ENCODE measurements at places on chromosomes 6 and 20. TPM values are rescaled to one million over a fixed set of nuclear protein-coding genes. Genes with fewer than 3 reads are reported as not detected.

DNA sequence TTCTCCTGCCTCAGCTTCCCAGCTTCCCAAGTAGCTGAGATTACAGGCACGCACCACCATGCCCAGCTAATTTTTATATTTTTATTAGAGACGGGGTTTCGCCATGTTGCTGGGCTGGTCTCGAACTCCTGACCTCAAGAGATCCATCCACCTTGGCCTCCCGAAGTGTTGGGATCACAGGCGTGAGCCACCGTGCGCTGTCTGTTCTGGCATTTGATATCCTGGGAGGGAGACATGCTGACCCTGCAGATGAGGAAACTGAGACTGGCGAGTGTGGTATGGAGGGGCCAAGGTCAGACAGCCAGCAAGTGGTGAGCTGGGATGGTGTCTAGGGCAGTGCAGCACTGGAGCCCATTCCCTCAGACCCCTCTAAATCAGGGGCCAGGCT is 44.6 kb downstream of the SRC start:
- no peaks in the 10 kb centered on the region for H3K36me3 ChIP-seq
- no peaks in the 10 kb centered on the region for H3K4me1 ChIP-seq
- no peak overlapping the region for H3K4me3 ChIP-seq
- DNase-seq: no peak
- H3K27me3 ChIP-seq: no peaks in the 10 kb centered on the region

DNA sequence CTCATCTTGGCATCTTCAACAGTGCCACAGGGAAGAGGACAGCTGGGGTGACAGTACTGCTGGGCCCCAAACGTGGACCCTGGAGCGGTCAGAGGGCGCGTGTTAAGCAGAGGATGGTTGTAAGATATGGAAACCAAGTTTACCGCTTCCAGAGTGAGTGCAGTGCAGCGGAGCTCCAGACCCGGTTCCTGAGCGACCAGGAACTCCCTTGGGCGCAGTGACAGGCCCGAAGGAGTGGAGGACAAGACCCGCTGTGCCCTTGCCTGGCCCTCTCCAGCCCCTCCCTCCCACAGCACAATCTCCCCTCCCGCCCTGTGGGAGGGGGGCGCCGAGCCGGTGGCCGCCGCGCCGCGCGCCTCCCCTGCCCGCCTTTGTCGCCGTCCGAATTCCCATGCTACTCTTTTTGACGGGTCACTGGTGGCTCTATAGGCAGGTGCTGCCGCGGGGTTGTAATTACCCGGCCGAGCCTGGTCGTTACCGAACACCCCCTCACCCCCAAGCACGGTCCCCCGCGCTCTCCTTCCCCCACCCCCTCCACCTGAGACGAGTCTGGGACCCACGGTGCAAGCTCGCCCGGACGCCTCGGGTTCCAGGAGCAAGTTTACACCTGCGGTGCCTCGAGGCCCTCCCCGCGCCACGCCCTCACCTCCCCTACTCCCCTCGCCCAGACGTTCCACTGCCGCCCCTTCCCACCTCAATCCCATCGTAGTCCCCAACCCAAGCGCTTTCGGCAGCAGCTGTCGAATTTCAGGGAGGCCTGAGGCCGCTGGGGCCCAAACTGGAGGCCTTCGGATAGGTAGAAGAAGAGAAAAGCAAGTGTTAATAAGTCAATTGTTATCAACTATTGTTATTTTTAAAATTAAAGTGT is 3.9 kb downstream of the NR2E1 start:
- H3K4me3 ChIP-seq: no peak overlapping the region
- DNase-seq: no peak
- H3K27me3 ChIP-seq: peaks cover 56% of the 10 kb centered on the region
- H3K27ac ChIP-seq: no peak overlapping the region
- H3K36me3 ChIP-seq: no peaks in the 10 kb centered on the region

- no peak for DNase-seq
- no peak overlapping the region for H3K4me3 ChIP-seq
- H3K27ac ChIP-seq: no peak overlapping the region
- no peaks in the 10 kb centered on the region for H3K36me3 ChIP-seq
- H3K27me3 ChIP-seq: no peaks in the 10 kb centered on the region
These were observed 20.3 kb upstream of the TENT5A start for GRCh38 chr6:81772741-81773140.

DNA sequence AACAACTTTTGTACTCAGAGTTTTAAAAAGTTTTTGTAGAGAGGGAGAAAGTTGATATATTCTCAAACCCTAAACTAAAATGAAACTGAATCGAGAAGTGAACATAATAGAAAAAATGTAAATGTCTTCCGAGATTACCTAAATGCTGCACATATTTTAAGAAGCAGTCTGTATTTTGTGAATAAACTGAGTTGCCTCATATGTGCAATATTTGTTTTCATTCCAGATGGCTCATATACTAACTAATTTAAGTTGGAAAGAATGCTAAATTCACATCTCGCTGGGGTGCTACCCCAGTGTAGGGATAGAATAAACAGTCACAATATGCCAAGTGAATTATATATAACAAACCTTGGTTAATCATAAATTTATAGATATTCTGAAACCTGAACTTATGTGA is 285.9 kb upstream of the THEMIS start:
- H3K4me1 ChIP-seq: no peaks in the 10 kb centered on the region
- H3K27ac ChIP-seq: no peak overlapping the region
- DNase-seq: no peak
- no peaks in the 10 kb centered on the region for H3K27me3 ChIP-seq

The MLIP gene
- not detected for total RNA-seq

DNA sequence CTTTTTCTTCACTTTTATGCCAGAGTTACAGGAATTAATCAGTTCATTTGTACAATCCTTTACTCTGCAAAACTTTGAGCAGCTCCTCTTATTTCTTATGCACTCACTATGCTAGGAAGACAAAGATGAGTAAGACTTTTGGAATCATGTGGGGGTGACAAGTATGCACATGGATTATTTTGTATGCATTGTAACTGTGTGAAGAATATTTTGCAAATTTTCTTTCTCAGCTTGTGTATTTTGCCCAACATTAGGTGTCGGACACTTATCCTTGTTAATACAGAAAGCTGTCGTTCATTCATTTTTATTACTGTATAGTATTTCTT is 88.6 kb downstream of the PPP1R14C start:
- peaks cover 18% of the 10 kb centered on the region for H3K4me1 ChIP-seq
- no peaks in the 10 kb centered on the region for H3K36me3 ChIP-seq
- DNase-seq: no peak
- H3K27ac ChIP-seq: no peak overlapping the region

The CST2 gene
- not detected for total RNA-seq

The THEMIS gene
- total RNA-seq: 58.1 TPM

The FOXP4 gene
- total RNA-seq: 7.8 TPM

- H3K27ac ChIP-seq: no peak overlapping the region
- H3K4me3 ChIP-seq: no peak overlapping the region
- no peaks in the 10 kb centered on the region for H3K4me1 ChIP-seq
- H3K27me3 ChIP-seq: no peaks in the 10 kb centered on the region
- DNase-seq: no peak
These were observed 580.5 kb upstream of the MARCKS start for GRCh38 chr6:113276601-113277000.

DNA sequence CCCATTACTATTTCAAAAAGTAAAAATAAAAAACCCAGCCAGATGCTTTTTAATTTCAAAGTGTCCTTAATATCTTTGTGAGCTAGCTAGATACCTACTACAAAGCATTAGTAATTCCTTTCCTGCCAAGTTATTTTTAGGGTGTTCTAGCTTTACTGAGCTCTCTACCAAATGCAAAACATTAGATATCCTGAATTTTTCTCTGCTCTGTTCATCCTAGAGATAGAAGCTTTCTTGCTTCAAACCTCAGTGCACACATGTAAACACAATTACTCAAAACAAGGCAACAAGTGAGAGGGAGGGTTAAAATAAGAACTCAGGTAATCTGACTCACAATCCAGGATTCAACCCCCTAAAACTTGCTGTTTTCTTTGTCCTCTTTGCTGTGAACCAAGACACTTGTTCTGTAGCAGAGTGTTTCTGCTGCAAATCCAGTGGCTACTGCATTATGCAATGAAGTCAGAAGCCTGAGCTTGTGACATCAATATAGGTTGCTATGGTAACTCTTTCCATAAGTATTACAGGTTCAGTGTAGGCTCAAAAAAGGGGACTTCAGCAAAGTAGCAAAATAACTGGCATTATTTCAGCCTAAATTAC is 72.6 kb upstream of the STXBP5 start:
- no peak overlapping the region for H3K4me3 ChIP-seq
- no peaks in the 10 kb centered on the region for H3K36me3 ChIP-seq

The NOX3 gene
- not detected for total RNA-seq

The TFAP2A gene
- not detected for total RNA-seq

All from CD4-positive, alpha-beta memory T cell (primary cell).